Tibial artery (tissue), 4 donors: ENCODE measurements at places on chromosomes 7 and 10.
A peak's percentile ranks its signal among the peaks of the same experiment; 100 is the strongest.

- DNase-seq, result no peak
- peak overlapping the region; percentile 79 for H3K4me3 ChIP-seq
- H3K4me1 ChIP-seq, result no peaks in the 10 kb centered on the region
- H3K36me3 ChIP-seq, result peaks cover 36% of the 10 kb centered on the region
- no peaks in the 10 kb centered on the region for H3K27me3 ChIP-seq
- peak overlapping the region; percentile 94 for H3K27ac ChIP-seq
These were observed 672 bp upstream of the DDX56 start for GRCh38 chr7:44574287-44574872.

- no peaks in the 10 kb centered on the region for H3K4me1 ChIP-seq
- H3K27ac ChIP-seq, result no peak overlapping the region
These were observed 74.2 kb downstream of the NXPH1 start for GRCh38 chr7:8507566-8507965.

- no peaks in the 10 kb centered on the region for H3K4me1 ChIP-seq
- no peak overlapping the region for H3K27ac ChIP-seq
- H3K36me3 ChIP-seq, result no peaks in the 10 kb centered on the region
- no peaks in the 10 kb centered on the region for H3K27me3 ChIP-seq
- DNase-seq, result no peak
These were observed 4.2 kb upstream of the CCM2 start for GRCh38 chr7:44995555-44996493.

- peak overlapping the region; percentile 78 for H3K27ac ChIP-seq
- no peak overlapping the region for H3K4me3 ChIP-seq
- H3K36me3 ChIP-seq, result no peaks in the 10 kb centered on the region
- H3K27me3 ChIP-seq, result no peaks in the 10 kb centered on the region
- no peak for DNase-seq
These were observed 55.8 kb downstream of the INPP5A start for GRCh38 chr10:132593389-132593788.

DNA sequence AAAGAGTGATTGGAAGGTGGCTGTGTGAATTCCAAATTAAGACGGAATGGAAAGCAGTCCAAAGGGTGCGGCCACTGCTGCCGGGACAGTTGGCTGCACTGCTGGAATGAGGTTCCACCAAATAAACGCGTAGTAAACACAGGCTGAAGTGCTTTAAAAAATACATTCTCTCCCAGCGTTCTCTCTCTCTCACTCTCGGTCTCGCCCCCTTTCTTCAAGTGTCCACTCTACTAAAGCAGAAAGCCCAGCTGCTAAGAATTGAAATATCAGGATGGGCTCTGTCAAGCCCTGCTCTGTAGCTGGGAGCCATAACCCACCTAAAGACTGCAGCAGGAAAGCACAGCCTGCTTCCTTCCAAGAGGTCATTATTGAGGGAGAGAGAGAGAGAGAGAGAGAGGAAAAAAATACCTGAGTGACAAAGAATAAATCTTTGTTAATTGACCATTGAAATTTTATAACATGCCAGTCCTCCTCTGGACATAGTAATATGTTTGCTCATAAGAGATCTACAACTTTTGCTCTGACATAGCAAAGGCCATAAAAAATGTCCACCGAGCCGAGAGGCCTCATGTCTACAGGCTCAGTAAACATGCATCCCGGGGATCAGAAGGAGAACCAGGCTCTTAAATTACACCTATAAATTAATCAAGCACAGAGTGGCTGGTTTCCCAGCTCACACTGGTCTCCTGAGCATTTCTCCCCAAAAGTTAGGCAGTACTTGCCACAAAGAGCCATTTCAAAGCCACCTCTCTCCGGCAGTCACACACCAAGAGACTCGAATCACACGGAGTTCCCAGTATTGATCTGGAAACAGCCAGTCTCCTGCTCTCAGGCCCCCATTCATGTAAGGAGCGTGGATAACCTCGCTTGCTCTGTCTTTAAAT, 72.8 kb downstream of the FGFR2 start:
- no peaks in the 10 kb centered on the region for H3K27me3 ChIP-seq
- H3K36me3 ChIP-seq, result no peaks in the 10 kb centered on the region
- H3K4me3 ChIP-seq, result no peak overlapping the region

- H3K36me3 ChIP-seq, result no peaks in the 10 kb centered on the region
- no peak for DNase-seq
- H3K4me3 ChIP-seq, result no peak overlapping the region
- H3K4me1 ChIP-seq, result no peaks in the 10 kb centered on the region
- no peaks in the 10 kb centered on the region for H3K27me3 ChIP-seq
These were observed 54.4 kb upstream of the CCDC6 start for GRCh38 chr10:59960751-59961150.

- DNase-seq, result peak; percentile 38
- H3K27me3 ChIP-seq, result peaks cover 47% of the 10 kb centered on the region
- H3K4me3 ChIP-seq, result no peak overlapping the region
- no peaks in the 10 kb centered on the region for H3K4me1 ChIP-seq
- no peaks in the 10 kb centered on the region for H3K36me3 ChIP-seq
- no peak overlapping the region for H3K27ac ChIP-seq
These were observed 25.3 kb downstream of the GARIN1A start for GRCh38 chr7:128697302-128697905.

DNA sequence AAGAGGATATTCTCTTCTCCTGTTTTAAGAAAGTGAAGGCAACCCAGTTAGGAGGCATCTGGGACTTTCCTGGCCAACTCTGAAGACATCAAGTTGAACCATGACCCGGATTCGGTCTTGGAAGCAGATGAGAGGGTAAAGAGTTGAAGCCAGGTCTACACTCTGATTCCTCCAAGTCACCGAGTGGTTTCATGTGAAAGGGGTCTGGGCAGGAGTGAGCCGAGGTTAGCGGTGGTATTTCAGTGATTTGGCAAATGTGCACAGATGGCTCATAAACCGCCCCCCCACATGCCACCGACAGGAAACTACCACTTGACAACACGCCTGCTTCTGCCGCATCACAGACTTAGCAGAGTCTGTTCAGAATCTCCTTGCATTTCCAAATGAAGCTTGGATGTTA, 11.4 kb upstream of the REPIN1 start:
- H3K27ac ChIP-seq, result no peak overlapping the region
- H3K4me3 ChIP-seq, result no peak overlapping the region
- H3K27me3 ChIP-seq, result no peaks in the 10 kb centered on the region
- peaks cover 12% of the 10 kb centered on the region for H3K4me1 ChIP-seq

GRCh38 chr10:75012471-75012870, 99.0 kb upstream of the SAMD8 start:
- no peaks in the 10 kb centered on the region for H3K27me3 ChIP-seq
- H3K4me3 ChIP-seq, result no peak overlapping the region
- peaks cover 11% of the 10 kb centered on the region for H3K36me3 ChIP-seq
- no peak for DNase-seq

GRCh38 chr7:110454713-110455112, 636.2 kb upstream of the LRRN3 start:
- no peak for DNase-seq
- no peak overlapping the region for H3K4me3 ChIP-seq
- H3K36me3 ChIP-seq, result no peaks in the 10 kb centered on the region
- H3K4me1 ChIP-seq, result no peaks in the 10 kb centered on the region
- no peak overlapping the region for H3K27ac ChIP-seq

DNA sequence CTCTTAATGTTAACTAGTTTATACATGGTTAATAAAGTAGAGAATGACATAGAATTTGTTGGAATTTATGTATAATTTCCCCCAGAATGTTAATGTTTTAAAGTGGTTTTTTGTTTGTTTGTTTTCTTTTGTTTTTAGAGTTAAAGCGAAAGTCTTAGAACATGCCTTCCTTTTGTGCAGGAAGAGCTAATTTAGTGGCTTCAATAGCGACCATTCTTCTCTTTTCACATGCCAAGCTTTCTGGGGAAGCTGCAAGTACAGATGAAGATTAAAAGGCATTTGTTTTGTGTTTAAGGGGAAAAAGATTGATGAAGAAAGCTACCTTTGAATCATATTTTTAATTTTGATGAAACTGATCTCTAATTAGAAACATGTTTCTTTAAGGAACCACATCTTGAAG, 256.3 kb upstream of the CSTF2T start:
- no peaks in the 10 kb centered on the region for H3K36me3 ChIP-seq
- no peaks in the 10 kb centered on the region for H3K27me3 ChIP-seq
- no peak for DNase-seq

DNA sequence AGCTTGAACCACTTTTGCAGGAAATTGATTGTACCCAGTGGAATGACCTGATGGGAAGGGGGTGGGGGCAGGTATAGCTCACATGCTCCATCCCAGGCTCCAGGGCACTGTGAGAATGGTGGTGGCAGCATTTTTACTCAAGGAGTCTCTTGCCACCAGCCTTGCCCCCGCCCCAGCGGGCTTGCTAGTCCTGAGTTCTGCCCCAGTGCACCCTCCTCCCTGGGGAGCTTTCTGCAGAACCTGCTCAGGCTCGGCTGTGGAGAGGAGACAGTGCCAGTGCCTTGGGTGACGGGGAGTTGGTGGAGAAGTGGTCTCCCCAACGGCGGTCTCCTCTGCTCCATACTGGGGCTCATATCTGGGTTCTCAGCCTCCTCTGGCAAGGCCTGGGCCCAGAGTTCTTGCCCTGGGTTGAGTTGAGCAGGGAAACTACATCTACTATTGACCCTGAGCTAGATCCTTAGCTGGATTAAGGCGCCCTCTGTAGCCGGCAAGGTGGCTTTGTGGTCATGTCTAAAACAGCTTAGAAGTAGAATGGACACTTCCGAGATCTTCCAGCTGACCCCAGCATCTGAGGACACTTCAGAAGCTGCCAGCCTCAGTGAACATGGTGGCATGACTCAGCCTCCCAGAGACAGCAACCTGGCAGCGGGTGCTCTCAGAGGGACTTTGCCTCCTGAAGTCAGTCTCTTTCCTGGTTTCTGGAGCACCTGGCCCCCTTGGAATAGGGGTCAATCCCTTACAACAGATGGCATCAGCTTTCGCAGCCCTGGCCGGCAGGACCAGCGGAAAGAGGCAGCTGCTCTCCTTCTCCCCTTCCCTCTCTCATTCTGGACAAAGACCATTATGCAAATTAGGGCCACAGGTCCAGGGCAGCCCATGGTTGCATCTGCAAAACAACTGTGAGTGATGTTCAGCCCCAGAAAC, 363.4 kb upstream of the MKI67 start:
- H3K4me1 ChIP-seq, result no peaks in the 10 kb centered on the region
- H3K27ac ChIP-seq, result no peak overlapping the region
- no peak overlapping the region for H3K4me3 ChIP-seq
- no peaks in the 10 kb centered on the region for H3K36me3 ChIP-seq

GRCh38 chr7:19972876-19973275, 199.5 kb upstream of the TMEM196 start:
- DNase-seq, result no peak
- H3K4me3 ChIP-seq, result no peak overlapping the region
- no peaks in the 10 kb centered on the region for H3K36me3 ChIP-seq
- H3K27ac ChIP-seq, result no peak overlapping the region
- H3K4me1 ChIP-seq, result no peaks in the 10 kb centered on the region

DNA sequence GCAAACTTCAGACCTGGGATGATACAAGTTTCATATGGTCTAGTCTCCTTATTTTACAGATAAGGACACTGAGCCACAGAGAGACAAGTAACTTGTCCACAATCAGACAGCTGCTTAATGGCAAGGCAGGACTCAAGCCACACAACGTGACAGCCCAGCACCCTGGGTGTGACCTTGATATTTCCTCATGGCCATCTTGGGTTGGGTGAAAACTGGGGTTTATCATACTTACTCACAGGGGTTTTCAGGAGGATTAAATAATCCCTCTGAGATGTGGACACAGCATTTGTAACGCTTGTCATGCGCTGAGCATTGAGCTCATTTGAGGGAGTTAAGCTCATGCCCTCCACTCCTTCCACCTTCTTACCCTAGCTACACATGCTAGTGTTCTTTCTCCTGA, 58.0 kb downstream of the ABLIM1 start:
- no peaks in the 10 kb centered on the region for H3K36me3 ChIP-seq
- no peak overlapping the region for H3K27ac ChIP-seq
- no peak overlapping the region for H3K4me3 ChIP-seq
- no peaks in the 10 kb centered on the region for H3K4me1 ChIP-seq
- no peak for DNase-seq
- H3K27me3 ChIP-seq, result no peaks in the 10 kb centered on the region
